ENCODE measurements at places on chromosomes 11 and 22.

- no peak for DNase-seq
These were observed 40.1 kb downstream of the REXO2 start for GRCh38 chr11:114479331-114479730.

- no peak for DNase-seq
These were observed 851 bp downstream of the SPTBN2 start for GRCh38 chr11:66728038-66728692.

DNA sequence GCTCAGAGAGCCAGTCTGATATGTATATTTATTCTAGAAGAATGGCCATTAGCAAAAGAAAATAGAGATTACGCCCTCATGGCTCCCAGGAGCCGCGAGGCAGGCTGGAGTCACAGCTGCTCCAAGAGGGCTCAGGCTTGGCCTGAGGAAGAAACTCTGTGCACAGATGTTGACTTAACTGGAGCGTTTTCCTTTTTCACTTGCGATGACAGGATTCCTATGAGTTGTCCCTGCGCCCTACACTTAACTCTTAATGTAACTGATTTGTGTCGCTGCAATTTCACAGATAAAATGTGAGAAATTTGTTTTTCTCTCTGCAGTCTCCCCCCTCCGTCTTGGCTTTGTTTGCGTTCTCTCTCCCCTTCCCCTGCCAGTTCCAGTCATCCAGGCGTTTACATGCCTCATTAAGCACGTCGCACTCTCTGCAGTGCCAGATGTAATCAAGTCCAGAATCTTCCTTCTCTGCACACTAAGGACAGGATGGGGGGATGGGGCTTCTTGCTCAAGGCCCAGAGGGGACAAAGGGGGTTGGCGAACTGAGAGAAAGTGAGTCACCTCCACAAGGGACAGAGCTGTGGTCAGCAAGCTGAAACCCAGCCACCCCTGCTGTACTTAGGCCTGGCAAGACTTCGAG, 1060.1 kb downstream of the NTM start:
- no peak for DNase-seq

- no peak for DNase-seq
These were observed 156.4 kb upstream of the NARS2 start for GRCh38 chr11:78731027-78731426.

- no peak for DNase-seq
These were observed 117.7 kb upstream of the RCN1 start for GRCh38 chr11:31973172-31973571.

GRCh38 chr11:88337987-88338668, 592 bp upstream of the CTSC start:
- DNase-seq: peak; percentile 63

GRCh38 chr11:133081730-133082452, 450.4 kb downstream of the OPCML start:
- no peak for DNase-seq

DNA sequence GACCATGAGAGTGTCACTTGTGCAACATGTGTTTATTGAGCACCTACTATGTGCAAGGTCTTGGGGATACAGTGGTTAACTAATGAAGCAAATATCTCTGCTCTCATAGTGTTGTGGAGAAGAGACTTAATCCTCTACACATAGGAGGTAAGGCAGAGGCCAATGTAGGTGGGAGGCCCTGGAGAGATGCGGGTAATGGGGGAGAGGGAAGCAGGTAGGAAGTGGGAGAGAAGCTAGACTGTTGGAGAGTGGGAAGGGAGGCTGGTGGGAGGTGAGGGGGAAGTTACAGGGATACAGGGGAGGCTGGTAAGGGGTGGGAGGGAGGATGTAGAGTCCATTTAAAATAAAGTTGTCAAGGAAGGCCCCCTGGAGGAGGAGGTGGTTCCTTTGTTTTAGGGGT, 240.0 kb downstream of the MIAT start:
- DNase-seq: no peak

- DNase-seq: no peak
These were observed 14.9 kb downstream of the EHD1 start for GRCh38 chr11:64863391-64864060.

DNA sequence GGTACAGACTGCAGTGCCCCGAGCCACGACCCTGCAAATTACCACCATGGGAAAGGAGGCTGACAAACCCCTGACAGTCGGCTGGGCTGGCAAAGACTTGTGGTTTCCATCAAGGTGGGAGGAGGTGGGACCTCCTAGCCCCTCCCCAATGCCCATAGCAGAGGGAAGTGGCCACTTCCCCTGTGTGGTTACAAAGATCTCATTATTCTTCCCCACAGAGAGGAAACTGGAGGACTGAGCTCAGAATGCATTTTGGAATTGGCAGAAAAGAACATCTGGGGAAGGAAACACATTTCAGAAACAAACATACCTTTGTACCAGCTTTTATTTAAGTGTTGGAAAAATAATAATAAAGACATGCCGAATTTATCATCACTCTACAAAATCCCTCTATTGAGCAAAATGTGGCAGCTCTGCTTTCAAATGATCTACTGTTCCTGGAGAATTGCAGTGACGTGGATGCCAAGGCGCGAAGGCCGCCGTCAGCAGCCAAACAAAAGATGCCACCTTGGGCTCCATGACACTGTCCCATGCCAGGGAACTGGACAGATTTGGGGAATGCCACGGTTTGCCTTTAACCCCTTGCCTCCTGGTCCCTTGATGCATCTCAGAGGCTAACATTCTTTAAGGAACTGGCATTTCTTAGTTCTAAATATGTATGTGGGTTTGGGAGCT, 169.6 kb downstream of the CRYBB2 start:
- DNase-seq: no peak

GRCh38 chr11:9396310-9396709, 11.9 kb downstream of the IPO7 start:
- no peak for DNase-seq

DNA sequence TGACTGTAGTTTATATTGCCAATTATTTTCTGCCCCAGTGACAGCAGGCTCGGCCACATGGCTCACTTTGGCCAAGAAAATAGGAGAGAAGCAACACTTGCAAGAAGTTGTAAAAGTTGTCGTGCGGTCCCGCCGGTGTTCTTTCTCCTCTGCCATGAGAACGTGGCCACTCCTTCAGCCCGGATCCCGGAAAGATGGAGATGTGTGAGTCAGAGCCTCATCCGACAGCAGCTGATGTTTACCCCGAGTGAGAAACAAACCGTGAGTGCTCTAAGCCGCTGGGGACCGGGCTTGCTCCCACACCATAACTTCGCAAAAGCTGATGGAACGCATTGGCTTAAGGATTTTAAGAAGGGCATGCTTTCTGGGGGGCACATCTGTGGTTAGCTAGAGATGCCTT, 157.0 kb downstream of the CACNA1I start:
- no peak for DNase-seq
